ENCODE measurements at places on chromosomes 7 and 10.
A peak's percentile ranks its signal among the peaks of the same experiment; 100 is the strongest.

GRCh38 chr10:29304264-29304994, 15.6 kb downstream of the LYZL1 start:
- DNase-seq = peak; percentile 4

DNA sequence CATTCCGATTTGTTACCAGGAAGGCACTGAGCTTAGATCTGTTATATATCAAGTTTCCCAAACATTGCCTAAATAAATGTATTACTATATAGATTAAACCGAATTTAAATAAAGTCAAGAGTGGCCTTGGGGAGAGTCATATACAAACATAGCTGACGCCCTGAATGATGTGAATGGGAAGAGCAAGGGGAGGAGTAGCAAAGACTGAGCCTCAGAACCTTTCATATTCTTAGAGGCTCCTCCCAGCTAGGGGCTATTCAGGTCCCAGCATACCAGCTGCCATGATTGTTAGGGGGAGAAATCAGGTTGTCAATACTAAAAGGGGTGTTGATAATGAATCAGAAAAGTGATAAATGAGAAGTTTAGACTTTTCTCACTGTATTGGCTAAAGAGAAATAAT, 64.7 kb upstream of the ITGB1 start:
- no peak for DNase-seq

GRCh38 chr7:98241674-98242241, 10.3 kb downstream of the TECPR1 start:
- no peak for DNase-seq

DNA sequence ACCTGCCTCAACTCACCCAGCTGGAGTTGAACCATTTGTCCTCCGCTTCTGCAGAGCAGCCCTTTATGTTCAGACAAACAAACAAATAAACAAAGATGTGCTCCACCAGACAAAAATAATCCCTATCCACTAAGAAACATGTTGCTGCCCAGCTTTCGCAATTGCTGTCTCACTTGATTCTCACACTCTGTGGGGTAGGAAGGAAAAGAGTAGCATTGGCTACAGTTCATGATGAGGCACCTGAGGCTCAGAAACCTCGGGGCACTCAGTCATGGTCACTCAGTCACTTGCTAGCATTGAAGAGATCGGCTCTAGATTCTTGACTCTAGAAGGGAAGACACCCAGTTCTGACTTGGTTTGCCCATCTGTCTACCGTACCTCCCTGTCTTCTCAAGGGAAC, 88.0 kb upstream of the ZMIZ1 start:
- no peak for DNase-seq

DNA sequence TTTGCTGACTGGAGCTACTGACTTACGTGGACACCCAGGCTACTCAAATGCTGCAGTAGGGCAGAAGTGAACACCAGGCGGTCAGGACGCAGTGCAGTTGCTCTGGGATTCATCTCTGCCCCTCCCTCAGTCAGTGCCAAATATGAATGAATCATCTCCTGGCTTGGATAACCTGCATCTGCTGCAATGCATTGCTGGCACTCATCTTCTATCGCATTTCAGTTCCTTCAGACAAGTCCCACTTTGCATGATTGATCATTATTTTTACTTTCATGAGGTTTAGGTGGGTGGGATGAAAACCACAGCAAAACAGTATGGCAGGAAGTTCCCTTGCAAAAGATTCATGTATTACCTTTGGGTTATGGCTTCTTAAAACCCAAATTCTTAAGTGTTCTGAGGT, 224.6 kb upstream of the NRP1 start:
- no peak for DNase-seq

GRCh38 chr7:64990936-64991335, at the start of gene ZNF117:
TSS of gene ZNF117 (minus strand) at chr7:64991036.
- no peak for DNase-seq

DNA sequence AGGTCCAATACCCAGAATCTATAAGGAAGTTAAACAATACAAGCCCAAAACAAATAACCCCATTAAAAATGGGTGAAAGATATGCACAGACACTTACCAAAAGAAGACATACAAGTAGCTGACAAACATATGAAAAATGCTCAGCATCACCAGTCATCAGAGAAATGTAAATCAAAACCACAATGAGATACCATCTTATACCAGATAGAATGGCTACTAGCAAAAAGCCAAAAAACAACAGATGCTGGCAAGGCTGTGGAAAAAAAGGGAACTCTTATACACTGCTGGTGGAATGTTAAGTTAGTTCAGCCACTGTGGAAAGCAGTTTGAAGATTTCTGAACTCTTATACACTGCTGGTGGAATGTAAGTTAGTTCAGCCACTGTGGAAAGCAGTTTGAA, 331.1 kb downstream of the KIF20B start:
- DNase-seq = no peak

GRCh38 chr7:148319316-148319808, 271.2 kb upstream of the C7orf33 start:
- DNase-seq = no peak

GRCh38 chr10:46248651-46249146, 38.1 kb upstream of the ANTXRL start:
- DNase-seq = no peak

DNA sequence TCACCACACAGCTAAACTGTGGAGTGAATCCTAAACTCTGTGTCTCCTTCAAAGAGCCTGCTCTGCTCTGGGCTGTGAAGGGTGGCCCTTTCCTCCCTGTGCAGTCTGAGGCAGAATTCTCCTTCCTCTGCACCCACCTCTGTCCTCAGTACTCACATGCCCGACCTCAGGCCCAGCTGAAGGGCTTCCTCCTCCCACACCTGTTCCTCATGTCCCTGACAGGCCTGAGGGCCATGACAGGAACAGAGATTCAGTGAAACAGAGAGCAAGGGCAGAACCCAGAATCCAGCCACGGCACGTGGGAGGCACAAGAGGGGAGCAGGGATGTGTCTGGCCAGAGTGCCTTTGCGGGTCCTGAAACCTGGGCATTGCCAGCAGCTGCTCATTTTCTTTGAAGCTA, 13.9 kb downstream of the CREB3L2 start:
- no peak for DNase-seq

GRCh38 chr7:974172-974571, 1.2 kb downstream of the COX19 start:
- DNase-seq = no peak

DNA sequence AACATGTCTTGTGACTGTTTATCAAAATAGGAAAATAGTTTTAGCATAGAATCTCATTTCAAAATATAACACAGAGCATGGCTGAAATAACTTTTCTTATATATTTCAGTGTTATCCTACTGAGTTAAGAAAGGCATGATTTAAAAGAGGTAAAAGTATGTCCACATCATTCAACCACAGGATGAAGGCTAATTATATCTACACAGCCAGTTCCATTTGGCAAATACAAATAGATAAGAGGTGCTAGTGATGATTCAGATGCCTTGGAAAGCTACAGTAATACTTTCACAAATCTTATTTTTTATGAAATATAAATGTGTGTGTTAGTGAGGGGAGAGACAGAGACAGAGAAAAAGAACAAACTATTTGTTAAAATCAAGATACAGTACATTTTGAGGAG, 42.9 kb upstream of the PCDH15 start:
- DNase-seq = no peak

GRCh38 chr7:156659961-156660360, 19.4 kb downstream of the RNF32 start:
- DNase-seq = no peak
